ENCODE measurements at places on chromosomes 7 and 10.

- DNase-seq, result no peak
These were observed 16.9 kb downstream of the ZNF713 start for GRCh38 chr7:55903985-55904759.

- DNase-seq, result no peak
These were observed 251.2 kb upstream of the HGF start for GRCh38 chr7:82021036-82021435.

GRCh38 chr10:79275431-79275851 lies 71.8 kb upstream of the PPIF start:
- no peak for DNase-seq

GRCh38 chr10:128280271-128280670 lies 154.0 kb upstream of the MKI67 start:
- no peak for DNase-seq

DNA sequence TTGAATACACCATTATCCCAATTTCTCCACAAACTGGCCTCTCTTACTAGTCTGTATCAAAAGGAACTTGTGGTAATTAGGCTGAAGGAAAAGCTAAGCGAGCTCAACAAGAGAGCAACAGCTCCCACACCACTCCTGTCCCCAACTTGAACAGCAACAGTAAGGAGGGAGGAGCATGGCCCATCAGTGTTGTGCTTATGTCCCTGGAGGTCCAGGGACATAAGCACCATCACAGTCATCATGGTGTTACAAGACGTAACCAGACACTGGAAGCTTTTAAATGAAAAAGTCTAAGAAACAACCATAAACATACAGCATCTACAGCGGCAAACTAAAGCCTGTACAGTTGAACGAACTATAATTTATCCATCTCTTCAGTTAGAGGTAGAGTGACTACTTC lies 989 bp downstream of the ERLIN1 start:
- no peak for DNase-seq

- DNase-seq, result no peak
These were observed 97.7 kb upstream of the FAM204A start for GRCh38 chr10:118439824-118440223.

DNA sequence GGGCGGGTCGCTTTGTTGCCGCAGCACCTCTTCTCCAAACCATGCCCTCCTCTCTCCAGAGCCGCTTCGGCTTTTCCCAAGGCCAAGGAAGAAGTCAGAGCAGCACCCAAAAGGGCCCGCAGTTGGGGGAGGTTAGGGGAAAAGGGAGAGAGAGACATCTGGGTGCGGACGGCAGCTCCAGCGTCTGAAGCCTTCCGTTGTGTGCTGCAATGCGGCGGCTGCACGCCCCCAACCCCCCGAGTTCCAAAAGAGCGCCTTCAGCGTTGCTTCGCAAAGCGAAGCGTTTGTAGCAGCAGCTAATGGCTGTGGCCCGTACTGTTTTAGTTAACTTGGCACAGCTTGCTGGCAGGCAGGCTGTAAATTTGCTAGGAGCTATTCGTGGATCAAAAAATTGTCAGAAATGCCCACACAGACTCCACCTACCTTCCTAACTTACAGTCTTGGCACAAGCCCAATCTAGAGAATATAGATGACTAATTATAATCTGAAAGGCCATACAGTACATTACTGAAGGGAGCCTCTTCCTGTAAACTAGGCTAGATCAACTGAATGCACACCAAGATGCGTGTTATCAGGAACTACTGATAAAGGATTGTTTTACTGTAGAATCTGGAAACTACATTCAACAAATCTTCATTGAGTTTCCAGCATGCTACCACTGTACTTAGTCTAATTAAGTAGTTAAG lies 1.1 kb upstream of the KBTBD2 start:
- DNase-seq, result peak; percentile 6

DNA sequence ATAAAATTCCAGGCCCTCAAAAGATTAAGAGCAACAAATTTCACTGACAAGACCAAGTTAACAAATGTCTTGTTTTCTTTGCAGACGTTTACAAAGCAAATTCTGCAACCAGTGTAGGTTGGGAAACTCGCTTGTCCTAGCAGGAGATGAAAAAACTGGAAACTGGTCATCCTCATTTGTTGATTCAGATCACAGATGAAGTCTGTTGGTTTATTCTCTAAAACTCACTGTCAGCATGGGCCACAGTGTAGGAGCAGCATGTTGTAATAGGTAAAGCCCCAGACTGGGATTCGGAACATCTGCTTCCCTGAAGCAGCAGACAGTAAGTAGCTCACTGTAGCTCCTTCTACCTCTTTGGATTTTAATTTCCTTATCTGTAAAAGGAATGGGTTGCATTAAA lies 31.5 kb downstream of the PANK1 start:
- DNase-seq, result no peak

DNA sequence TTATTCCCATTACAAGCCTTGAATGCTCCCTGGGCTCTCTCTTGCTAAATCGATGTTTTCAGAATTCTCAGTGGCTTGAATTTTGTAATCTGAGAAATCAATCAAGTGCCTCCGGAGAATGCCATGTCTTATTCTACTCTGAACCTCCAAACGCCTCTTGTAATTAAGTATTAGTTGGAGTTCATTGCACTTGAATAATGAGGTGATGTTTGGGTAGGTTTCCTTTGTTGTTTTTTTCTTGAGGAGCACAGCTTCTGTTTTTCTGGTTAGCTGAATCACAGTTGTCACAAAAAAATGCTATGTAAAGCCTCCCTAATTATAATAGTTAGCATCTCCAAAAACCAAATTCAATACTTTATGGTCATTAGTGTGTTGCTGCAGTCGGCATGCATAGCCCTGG lies 100.3 kb downstream of the PLPP4 start:
- no peak for DNase-seq

GRCh38 chr7:48718731-48719378 lies 205.5 kb upstream of the CDC14C start:
- no peak for DNase-seq

GRCh38 chr7:157772486-157773130 lies 435.8 kb downstream of the DNAJB6 start:
- DNase-seq, result no peak
